H1 (cell line): ENCODE measurements at places on chromosomes 13 and 19.

GRCh38 chr13:73303851-73304250 is 245.0 kb downstream of the KLF5 start:
- peak; percentile 13 for DNase-seq

GRCh38 chr13:50650592-50651504 is 192.6 kb downstream of the DLEU7 start:
- no peak for DNase-seq

- DNase-seq = no peak
Observed at GRCh38 chr13:55566334-55566733, 1574.4 kb upstream of the PRR20A start.

DNA sequence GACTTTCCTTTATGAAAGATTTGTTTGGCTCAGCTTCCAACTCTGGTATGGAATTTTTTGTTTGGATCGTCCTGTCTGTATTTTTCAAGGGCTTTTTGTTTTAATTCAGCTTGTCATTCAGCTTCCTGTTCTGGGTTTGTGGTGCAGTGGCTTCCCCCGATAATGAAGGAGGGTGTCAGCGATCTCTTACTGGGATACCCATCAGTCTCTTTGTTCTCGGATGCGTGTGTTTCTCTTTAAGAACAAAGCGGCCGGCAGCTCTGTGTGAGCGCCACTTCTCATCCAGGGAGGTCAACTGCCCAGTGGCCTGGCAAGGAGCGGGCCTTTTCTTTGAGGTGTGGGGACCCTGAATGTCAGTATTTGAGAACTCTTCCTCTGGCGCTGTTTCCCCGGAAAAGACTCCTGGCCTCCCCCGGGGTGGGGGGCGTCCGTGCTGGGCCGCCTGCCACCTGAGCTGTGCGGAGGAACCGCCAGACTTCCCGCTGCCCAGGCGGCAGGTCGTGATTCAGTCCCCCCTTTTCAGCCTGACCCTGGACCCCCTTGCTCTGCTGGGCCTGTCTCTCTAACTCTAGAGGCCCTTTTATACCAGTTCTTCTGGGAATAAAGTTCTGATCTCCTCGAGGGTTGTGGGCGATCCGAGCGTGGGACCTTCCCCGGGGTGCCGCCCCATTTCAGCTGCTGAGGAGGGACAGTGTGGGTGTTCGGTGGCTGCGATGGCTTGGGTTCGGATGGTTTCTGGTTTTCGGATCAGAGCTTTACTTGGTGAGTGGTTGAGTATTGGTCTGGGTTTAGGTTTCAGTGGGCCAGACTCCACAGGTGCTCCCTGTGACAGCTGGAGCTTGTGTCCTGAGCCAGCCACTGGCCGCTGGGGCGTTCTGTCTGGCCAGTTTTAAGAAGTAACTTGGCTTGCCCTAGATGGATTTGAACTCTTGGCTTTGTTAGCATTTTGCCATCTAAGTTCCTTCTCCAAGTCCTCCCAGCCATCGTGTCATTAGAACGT is 3.4 kb downstream of the SF3A2 start:
- DNase-seq = no peak

DNA sequence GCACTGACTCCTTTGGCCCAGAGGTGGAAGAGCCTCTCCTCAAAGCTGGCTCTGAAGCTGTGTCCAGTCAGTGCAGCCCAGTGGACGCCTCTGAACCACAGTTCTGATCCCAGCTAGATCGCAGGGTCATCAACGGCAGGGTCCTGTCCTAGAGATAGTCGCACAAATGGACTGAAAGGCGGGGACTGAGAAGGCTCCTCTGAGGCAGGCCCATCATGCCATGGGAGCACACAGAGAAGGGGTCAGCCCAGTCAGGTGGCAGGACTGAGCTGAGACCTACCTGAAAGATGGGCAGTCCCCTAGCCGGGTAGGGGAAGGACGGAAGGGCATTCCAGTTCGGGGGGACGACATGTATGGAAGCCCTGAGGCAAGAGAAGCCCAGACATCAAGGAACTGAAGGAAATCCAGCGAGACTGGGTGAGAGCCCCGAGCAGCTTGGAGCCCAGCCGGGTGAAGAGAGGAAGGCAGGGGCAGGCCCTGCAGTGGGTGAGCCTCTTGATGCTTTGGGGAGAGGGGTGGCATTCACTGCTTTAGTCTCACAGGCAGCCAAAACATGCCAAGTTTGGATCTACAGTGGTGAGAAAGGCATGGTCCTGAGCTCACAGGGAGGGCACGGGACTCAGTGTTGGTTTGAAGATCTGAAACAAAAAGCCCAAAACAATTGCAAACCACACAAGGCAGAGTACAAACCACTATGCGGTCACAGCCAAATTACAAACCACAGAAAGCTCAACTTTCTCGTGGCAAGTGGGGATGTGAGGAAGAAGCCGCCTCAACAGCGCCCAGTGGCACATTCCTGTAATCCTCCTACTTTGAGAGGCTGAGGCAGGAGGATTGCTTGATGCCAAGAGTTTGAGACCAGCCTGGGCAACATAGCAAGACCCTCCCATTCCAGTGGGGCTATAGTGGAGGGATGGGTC is 10.0 kb downstream of the CALM3 start:
- DNase-seq = no peak

DNA sequence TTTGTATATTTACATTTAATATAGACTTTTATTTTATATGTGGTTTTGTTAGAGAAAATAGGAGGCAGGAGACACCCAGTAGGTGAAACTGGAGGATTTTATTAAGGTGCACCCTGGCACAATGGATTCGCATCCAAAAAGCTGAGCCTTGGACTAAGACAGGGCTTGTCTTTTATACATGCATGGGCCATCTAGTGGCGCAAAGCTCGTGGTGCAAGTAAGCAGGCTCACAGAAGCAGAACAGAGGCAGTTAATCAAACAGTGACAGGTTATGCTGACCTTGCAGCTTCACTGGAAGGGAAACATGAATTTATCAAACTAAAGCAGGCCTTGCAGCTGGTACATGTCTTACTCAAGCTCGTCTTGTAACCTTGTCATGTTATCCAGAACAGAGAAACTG is 58.8 kb upstream of the ZNF681 start:
- DNase-seq = no peak

DNA sequence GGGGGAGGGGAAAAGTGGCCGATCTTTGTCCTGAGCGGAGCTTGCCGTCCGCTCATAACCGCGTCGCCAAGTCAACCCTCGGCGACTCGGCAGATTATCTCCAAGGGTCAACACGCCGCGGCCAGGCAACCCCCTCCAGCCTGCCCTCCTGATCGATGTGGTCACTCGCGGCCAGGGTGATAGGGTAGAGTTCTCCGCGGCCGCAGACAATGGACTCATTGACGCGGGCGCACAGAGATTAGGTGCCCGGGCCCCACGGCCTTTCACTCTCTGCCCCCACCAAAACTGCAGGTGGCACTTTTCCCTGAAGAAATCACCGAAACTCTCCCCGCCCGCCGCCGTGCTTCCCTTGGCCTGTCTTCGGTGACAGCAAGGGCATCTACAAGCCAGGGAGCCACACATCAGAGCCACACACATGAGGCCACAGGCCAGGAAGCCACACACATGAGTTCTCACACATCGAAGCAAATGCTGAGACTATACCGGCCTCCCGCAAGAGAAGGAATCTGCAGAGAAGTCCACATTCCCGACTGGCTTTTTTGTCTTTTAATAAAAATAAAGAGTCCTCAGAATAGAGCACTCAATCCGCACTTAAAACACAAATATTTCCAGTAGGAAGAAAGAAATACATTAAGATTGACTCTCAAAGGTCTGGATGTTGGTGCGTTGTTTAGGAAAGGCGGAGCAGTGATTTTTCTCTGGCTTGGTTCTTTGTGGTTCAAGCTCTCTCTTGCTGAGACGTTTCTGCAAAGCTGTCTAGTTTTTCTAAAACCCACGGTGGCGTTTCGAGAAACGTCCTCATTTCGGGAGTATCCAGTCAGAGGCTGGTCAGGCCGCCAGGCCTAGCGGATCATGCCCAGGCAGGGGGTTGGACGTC is 1.5 kb upstream of the PDX1 start:
- DNase-seq = peak; percentile 55

DNA sequence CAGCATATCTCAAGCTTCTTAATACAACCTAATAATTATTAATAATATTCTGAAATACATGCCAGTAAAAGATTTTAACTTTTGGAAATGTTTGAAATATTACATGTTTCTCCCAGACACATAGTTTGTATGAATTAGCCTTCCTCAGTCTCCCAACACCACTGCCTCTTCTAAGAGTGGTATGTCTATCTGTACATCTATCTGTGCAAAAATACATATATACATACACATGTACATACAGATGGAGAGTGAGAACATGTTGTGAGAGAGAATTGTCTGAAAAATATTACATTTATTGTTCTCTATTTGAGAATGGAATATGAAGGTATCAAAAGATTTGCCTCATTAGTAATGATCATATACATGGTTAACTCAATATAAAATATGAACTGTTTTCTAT is 1567.2 kb upstream of the PRR20A start:
- DNase-seq = no peak

DNA sequence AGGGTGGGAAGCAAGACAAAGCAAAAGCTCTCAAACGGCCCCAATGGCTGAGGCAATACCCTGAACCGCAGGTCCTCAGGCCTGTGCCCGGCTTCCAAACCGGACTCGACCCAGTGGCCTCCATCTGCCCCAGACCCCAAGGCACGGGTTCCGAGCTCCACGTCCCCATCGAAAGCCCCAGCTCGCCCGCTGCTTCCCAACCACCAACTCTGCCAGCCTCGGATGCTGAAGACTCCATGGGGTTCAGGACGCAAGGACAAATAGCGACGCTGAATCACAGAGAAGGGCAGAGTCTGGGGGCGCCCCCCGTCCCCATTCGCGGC is 559 bp downstream of the POLR2E start:
- DNase-seq = no peak

DNA sequence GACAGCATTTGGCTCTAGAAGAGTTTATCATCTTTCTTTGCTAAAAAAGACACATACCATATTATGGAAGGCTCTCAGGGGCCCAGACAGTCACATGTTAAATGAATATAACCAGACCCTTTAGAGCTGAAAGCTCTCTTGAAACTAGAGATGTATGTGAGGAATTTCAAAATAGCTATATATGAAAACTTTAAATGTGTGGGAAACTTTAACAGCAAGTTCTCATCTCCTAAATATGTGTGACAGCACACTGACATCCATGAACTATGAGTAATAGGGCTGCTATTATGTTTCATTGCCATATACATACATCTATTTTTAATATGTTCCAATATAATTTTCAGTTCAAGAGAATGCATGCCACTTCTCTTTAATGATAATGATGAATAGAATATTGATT is 509.5 kb downstream of the GPC6 start:
- no peak for DNase-seq

DNA sequence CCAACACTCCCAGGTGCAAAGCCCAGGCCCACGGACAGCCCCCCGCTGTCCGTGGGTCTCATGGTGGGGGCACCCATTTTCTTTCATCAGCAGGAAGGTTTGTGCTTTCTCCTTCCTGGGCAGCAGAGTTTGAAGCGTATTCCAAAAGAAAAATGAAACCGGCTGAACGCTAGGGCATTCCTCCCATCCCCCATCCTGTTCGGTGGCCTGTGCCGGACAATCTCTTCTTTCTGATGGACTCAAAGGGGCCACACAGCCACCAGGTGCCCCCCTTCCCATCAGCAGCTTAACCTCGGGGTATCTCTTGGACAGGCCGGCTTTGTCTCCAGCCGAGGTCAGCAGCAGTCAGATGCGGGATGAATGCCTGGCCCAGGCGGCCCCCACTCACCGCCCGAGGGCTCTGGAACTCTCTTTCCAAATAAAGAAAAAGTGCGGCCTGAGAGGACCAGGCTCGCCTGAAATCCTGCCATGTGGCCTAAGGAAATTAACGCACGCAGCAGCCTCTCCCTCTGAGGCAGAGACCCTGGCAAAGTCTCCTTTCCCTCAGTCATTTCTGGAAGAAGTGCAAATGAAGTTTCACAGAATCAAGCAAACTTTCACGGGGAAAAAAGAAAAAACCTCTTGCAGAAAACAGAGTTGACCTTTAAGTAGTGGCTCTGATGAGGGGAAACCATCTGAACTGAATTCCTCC is 67.8 kb downstream of the RASA3 start:
- DNase-seq = no peak

- DNase-seq = peak; percentile 75
Observed at GRCh38 chr19:44025217-44025936, at the start of gene ZNF222. ZNF222 (plus strand) TSS chr19:44025379; CDS start chr19:44025437, 58 bp downstream.

- DNase-seq = no peak
Observed at GRCh38 chr19:7778081-7778480, 15.0 kb downstream of the CLEC4M start.

- no peak for DNase-seq
Observed at GRCh38 chr13:94595001-94595949, 677 bp downstream of the TGDS start.

GRCh38 chr13:102236830-102237229 is 165.0 kb downstream of the FGF14 start:
- DNase-seq = no peak

- DNase-seq = no peak
Observed at GRCh38 chr13:94966422-94966955, 254.1 kb upstream of the SOX21 start.

DNA sequence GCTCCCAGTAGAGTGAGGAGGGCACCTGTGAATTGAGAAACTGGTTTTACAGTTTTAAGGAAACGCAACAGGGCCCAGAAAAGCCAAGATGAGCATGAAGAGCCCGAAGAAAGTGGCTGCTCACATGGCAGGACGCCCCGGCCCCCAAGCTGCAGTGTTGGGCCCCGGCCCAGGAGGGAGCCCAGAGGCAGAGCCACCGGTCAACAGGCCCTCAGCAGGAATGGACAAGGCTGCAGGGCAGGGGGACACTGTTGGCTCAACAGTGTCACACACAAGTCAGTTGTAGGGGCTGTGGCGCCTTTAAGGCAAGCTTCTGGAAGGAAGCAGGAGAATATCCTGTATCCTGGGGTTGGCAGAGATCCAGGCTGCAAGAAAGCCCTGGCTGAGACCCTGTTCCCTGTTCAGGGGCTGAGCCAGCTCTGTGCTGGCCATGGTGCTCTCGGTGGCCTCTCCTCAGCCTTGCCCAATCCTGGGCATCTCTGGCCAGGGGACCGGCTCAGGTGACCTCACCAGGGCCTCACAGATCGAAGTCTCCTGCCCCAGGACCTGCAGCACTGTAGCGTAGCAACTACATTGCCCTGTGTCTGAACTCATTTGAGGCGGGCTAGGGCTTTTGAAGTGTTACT is 28.0 kb downstream of the UPF1 start:
- no peak for DNase-seq

- DNase-seq = no peak
Observed at GRCh38 chr19:12047868-12048267, 4.9 kb downstream of the ZNF878 start.

- no peak for DNase-seq
Observed at GRCh38 chr19:40605216-40605971, 4.2 kb downstream of the LTBP4 start.

- DNase-seq = no peak
Observed at GRCh38 chr13:67217880-67218279, 12.3 kb downstream of the PCDH9 start.

- DNase-seq = peak; percentile 17
Observed at GRCh38 chr13:77521595-77522367, 13.7 kb upstream of the SCEL start.

DNA sequence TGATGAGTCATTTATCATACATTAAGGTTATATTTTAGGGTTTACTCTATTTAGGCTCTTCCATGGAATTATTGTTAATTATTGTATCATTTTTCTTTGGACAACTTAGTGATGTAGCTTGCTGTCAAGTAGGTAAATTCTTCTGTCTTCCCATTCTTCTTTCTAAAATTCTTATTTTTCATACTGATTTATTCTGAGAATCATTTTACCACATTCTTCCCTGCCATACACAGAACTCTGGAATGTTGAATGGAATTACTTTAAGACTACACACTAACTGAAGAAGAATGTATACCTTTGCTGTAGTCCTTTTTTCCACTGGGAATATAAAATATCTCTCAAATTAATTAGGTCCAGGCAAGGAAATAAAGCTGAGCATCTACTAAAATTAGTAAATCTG is 24.5 kb upstream of the SLC7A1 start:
- no peak for DNase-seq

- DNase-seq = no peak
Observed at GRCh38 chr13:25864116-25864515, 187.7 kb downstream of the SHISA2 start.
